ENCODE measurements at places on chromosomes 3 and 15.
A peak's percentile ranks its signal among the peaks of the same experiment; 100 is the strongest.

DNA sequence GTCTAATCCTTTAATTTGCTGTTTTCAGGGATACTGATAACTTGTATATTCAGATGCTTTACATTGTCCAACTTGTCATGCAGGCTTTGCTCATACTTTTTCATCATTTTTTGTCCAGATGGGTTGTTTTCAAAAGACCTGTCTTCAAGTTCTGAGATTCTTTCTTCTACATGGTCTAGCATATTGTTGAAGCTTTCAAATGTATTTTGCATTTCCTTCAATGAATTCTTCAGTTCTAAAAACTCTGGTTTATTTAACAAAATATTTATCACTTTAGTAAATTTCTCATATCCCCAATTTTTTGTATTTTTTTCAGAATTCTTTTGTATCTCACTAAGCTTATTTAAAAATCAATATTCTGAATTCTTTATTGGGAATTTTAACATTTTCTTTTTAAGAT lies 388.3 kb upstream of the IL12A start:
- no peak for DNase-seq

GRCh38 chr3:37028329-37028728 lies 35.0 kb downstream of the MLH1 start:
- DNase-seq: no peak

GRCh38 chr15:64503197-64503596 lies 42.8 kb downstream of the ZNF609 start:
- no peak for DNase-seq

- DNase-seq: peak; percentile 13
Observed at GRCh38 chr3:155554777-155555451, 190.0 kb downstream of the PLCH1 start.

- DNase-seq: no peak
Observed at GRCh38 chr3:66279168-66279567, 58.4 kb downstream of the SLC25A26 start.

DNA sequence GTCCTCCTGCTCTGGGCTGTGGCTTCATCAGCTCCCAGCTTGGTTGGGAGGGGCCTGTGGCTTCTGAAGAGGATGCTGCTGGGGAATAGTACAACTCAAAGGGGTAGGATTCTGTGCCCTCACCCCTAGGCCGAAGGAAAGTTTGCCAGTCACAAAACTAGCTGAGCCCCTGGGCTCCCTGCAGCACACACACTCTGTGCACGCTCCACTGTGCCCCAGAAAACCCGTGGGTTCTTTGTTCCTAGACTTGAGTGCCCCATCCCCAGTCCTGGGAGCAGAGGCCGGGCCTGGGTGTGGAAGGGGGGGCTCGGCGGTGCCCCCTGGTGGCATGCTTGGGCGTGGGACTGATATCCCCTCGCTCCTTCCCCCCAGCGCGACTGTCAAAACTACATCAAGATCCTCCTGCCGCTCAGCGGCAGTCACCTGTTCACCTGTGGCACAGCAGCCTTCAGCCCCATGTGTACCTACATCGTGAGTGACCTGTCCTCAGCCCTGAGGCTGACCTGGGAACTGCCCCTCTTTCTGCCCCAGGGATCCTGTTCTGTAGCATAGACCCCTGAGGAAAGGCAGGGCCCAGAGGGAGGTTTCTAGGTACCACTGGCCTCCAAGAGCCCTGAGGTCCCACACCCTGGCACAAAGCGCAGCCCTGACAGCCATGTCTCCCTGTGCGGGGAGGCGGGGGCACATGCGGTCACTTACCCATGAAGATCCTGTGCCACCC lies 14.2 kb downstream of the CIB1 start:
- peak; percentile 56 for DNase-seq

DNA sequence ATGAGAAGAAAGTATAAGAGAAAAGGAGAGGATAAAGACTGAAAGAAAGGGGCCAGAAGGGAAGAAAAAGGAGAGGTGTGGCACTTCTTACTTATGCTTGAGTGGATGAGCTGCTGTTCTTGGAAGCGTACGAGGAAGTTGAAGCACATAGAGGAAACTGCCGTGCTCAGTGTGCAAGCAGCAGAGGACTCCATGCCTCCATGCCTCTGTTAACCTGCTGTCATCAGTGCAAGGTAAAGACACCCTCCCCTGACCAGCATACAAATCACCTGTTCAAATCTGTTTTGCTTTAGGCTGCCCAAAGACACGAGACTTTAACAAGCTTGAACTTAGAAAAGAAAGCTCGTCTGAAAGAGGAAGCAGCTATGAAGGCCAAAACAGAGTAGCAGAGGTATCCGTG lies 6.4 kb downstream of the WDR5B start:
- DNase-seq: no peak

GRCh38 chr15:68379058-68379758 lies 52.8 kb downstream of the ITGA11 start:
- DNase-seq: no peak

GRCh38 chr3:188860147-188860546 lies 311.6 kb upstream of the TPRG1 start:
- DNase-seq: no peak

DNA sequence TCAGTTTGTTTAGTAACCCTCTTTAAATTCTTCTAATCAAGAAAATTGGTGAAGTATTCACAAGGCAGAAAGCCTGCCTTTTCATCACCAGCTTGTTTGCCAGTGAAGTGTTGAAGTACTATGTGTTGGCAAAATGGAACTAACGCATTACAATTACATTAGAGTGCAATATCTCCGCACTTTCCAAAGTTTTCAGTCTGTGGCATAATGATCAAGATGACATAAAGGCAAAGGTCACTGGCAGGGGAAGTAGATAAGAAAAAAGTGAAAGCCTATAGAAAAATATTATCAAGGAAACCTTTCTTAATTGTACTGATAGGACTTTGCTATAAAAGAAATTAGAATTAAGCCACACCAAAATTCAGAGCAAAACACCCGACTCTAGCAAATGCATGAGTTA lies 25.0 kb upstream of the TM4SF1 start:
- DNase-seq: no peak

- DNase-seq: no peak
Observed at GRCh38 chr3:76021376-76021775, 236.0 kb upstream of the ZNF717 start.

- peak; percentile 23 for DNase-seq
Observed at GRCh38 chr15:57565311-57565710, 26.4 kb upstream of the MYZAP start.

GRCh38 chr3:164352991-164353390 lies 725.3 kb downstream of the SI start:
- DNase-seq: no peak

DNA sequence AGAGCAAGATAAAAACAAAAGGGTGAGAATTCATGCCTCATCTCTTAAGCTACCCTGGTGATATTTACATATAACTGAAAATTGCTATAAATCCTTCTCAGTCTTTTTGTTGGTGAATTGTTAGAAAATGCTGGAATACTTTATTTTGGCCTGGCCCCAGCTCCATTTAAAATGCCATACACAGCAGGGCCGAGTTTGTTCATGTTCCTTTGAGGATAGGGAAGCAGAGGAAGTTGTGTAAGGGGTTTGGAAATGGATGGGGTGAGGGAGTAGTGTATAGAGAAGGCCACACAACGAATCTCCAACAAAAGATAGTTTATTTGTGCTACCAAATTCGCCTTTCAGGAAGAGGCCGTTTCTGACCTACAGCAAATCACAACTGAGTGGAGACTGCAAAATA lies 78.6 kb upstream of the ADAMTS9 start:
- no peak for DNase-seq

DNA sequence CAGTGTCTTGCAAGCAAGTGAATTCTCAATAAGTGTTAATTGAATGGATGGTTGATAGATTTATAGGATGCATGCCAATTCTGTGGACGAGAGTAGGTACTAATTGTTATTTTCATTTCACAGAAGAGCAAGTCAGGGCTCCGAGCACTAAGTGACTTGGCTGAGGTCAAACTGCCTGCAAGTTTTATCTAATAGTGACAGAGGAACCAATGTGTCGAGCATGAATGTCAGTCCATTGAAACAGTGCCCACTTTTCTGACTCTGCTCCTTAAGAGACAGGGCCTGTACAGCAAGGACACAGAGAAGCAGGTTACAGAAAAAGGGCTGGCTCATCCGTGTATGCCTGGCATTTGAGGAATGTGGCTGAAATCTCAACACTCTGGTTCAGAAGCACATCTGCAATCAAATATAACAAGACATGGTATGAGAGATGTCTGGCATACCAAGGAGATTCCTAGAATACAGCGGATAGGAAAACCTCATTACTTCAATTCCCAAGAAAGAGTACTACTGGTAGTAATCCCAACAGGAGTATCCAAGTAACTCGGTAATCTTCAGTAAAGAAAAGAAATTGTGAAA lies 6.0 kb upstream of the B3GNT5 start:
- no peak for DNase-seq

- no peak for DNase-seq
Observed at GRCh38 chr3:179450901-179451264, 387 bp downstream of the GNB4 start.

- no peak for DNase-seq
Observed at GRCh38 chr15:35907511-35907910, 361.5 kb upstream of the DPH6 start.

DNA sequence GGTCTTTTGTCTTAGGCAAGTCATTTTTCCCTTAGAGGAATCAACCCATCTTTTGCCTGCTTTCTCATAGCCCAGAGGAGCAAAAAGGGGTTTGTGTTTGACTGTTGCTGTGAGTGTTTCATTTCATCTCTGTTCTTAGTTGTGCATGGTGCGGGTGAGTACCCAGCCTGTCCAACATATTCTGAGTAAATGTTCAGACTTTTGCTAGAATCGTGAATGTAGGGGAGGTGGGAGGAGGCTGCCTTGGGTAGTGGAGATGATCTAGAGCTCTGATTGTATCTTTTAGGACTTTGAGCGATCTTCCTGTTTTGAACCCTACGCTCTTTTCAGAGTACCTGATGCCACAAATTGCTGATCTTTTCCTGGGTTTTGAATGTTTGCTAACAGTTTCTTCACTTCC lies 123.1 kb downstream of the ZNF609 start:
- no peak for DNase-seq

GRCh38 chr3:157532529-157533297 lies 29.5 kb upstream of the VEPH1 start:
- peak; percentile 66 for DNase-seq

DNA sequence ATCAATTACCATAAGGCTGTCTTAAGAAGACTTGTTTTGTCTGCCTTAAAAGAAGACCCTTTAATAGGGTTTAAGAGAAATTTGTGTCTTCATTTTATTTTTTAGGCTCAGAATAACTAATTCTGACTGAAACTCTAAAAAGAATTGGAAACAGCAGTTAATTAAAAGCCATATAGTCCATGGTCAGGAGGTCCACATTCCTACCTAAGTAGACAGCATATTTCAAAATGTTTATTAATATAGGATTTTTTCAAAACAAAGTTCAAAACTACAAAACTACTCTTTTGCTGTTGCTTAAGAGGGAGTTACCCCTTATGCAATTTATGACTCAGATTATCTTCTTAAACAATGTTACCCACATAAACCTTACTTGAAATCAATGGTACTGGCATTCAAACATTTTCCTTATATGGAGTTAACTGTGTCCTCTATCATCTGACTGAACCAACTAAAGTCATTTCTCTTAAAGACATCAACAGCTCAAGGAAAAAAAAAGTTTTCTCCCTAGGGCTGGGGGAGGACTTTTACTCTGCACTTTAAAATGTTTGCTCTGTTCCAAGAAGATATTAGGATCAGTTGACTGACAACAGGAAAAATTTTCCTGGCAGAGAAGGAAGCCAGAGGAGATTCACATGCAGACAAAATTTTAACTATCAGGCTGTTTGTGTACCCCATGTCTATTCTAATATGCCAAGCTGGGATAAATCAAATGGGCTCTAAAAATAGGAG lies 56.8 kb upstream of the NANOGP8 start:
- DNase-seq: peak; percentile 7

GRCh38 chr3:150544726-150545125 lies 1.6 kb downstream of the SERP1 start:
- no peak for DNase-seq

DNA sequence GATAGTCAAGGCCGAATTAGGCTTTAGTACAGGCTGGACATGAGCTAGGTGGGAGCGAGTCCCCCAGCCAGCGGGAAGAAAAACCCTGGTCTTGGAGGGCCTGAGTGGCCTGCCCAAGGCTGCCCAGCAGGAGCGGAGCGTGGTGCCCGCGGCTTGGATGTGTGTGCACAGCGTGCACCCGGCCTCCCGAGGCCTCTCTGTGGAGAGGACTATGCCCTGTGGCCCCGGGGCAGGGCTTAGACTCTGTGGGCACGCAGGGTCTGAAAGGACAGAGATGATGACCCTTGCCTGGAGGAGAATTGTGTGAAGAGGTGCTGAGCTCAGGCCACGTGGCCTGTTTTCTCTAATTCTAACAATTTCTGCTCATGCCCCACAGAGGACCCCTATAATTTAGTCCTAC lies 124.6 kb upstream of the IQSEC1 start:
- DNase-seq: no peak

- DNase-seq: peak; percentile 24
Observed at GRCh38 chr3:128870347-128870746, 9.1 kb upstream of the ACAD9 start.

DNA sequence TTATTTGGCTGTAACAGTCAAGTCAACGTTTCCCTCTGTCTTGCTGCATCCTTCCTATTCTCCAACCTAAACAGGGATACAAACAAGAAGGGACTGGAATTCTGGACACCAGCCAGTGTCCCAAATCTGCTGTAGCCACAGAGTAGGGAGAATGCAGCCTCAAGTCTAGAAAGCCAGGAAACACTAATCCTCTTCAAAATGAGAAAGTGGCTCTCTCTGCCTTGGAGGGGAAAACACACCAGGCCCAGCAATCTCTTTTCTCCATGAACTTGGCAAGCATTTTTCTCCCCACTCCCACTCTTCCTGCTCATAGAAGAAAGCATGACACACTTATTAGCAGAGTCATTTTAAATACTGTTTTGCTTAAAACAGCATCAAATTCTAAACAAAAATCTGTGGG lies 781.7 kb downstream of the SQOR start:
- no peak for DNase-seq
